Heart right ventricle (tissue), 16 donors: ENCODE measurements at places on chromosomes 6 and 20. TPM values are rescaled to one million over a fixed set of nuclear protein-coding genes. Genes with fewer than 3 reads are reported as not detected.

BACH2 gene
- 0.16 TPM for polyA plus RNA-seq

GRIK2 gene
- polyA plus RNA-seq: 3.0 TPM

LY6G5C gene
- polyA plus RNA-seq: 2.0 TPM

TRIM31 gene
- polyA plus RNA-seq: not detected

WFDC12 gene
- polyA plus RNA-seq: not detected
